ENCODE measurements at places on chromosomes 5 and 9.

GRCh38 chr5:179795049-179795862 lies 1.5 kb downstream of the LTC4S start:
- DNase-seq, result no peak

DNA sequence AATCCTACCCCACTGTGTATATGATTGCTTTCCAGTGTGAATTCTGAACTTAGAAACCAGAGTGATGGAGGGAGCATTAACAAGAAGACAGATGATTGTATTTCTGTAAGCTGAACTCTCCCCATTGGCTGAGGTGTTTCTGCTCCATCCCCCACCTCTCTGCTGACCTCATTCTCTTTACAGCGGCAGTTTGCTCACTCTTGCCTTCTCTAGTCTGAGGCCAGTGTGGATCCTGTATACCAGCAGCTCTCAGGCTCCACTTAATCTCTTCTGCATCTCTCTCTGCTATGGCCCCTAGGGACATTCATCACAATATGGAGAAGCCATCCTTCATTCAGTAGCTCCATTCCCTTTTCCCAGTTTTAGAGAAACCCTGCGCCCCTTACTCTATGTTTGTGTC lies 358.8 kb downstream of the MAN2A1 start:
- no peak for DNase-seq

GRCh38 chr9:135215571-135216161 lies 128.2 kb downstream of the OLFM1 start:
- no peak for DNase-seq

DNA sequence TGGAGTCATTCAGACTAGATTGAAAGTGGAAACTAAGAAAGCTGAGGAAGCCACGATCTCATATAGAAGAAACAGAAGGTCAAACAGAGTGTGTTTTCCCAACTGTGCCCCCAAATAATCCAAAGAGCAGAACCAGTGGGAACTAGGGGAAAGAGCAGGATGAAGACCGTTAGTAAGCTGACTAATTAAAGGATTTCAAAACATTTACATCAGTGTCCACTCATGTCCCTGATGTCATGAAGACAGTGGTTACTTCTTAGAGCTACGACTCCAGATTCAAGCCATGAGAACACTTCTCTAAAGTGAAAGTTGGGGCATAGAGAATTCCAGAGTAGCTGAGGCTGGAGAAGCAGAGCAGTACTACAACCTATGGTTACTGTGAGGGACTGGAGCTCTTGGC lies 119.6 kb upstream of the SLC12A2 start:
- DNase-seq, result no peak

- no peak for DNase-seq
Observed at GRCh38 chr5:52794519-52794918, 6.8 kb downstream of the ITGA1 start.

GRCh38 chr9:98833090-98833956 lies 25.9 kb downstream of the GALNT12 start:
- DNase-seq, result no peak

- no peak for DNase-seq
Observed at GRCh38 chr9:113911850-113912557, 35.9 kb downstream of the ZNF618 start.

GRCh38 chr5:115702025-115702424 lies 76.2 kb upstream of the TMED7 start:
- no peak for DNase-seq

GRCh38 chr9:8653111-8653510 lies 853.5 kb upstream of the DMAC1 start:
- DNase-seq, result no peak

DNA sequence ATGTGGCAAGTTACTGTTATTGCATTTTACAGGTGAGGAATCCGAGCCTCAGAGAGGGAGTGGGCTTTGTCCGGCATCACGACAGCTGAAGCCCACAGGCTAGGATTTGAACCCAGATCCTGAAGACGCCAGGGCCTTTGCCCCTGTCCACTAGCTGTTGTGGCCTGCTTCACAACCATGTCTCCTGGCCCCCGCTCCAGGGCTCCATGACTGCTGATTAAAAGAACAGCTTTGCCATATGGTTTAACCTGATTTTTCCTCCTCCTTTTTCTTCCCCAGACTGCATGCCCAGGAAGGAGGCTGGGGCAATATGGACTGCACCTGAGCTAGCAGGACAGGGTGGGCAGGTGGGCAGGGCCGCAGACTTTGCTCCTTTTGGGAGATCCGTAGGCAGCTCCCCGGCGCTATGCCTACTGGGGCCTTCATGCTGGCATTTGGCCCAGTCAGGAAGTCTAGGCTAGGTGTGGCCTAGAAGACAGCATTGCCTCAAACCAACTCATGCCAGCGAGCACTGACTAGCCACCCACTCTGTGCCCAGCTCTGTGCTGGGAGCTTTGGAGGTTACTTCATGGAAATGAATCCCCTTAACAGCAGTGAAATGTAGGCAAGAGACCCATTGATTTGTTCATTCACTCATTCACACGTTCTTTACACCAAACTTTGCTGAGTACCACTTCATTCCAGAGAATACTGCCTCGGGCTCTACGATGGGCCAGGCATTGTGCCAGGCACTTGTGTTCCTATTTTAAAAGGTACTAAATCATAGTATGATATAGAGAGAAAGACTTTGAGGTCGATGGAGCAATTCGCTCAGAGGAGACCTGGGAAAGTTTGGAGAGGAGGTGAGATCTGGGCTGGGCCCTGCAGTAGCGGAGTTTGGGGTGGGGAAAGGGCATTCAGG lies 94.3 kb upstream of the CPEB4 start:
- DNase-seq, result no peak

GRCh38 chr9:75775166-75775565 lies 115.3 kb upstream of the PCSK5 start:
- DNase-seq, result no peak

DNA sequence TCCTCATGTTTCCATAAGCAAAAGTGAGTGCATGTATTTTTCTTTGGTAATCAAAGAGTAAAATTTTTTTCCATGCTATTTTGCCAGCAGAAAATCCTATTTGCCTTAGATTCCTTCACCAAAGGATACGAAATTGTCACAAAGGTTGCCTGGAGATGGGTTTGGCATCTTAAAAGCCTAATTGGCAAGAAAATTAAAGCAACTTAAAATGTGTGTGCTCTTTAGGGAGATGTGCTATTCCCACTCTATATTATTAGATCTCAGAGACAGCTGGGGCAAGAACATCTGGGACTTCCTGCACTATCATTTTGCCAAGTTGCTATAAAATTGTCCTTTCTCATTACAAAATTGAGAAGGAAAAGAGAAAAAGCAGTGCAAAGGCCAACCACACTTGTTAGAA lies 146.1 kb downstream of the PLCXD3 start:
- no peak for DNase-seq

Data from occipital lobe (tissue), 3 donors.